Panc1 (cell line): ENCODE measurements at places on chromosomes 6 and 20. TPM values are rescaled to one million over a fixed set of nuclear protein-coding genes. Genes with fewer than 3 reads are reported as not detected.

DNA sequence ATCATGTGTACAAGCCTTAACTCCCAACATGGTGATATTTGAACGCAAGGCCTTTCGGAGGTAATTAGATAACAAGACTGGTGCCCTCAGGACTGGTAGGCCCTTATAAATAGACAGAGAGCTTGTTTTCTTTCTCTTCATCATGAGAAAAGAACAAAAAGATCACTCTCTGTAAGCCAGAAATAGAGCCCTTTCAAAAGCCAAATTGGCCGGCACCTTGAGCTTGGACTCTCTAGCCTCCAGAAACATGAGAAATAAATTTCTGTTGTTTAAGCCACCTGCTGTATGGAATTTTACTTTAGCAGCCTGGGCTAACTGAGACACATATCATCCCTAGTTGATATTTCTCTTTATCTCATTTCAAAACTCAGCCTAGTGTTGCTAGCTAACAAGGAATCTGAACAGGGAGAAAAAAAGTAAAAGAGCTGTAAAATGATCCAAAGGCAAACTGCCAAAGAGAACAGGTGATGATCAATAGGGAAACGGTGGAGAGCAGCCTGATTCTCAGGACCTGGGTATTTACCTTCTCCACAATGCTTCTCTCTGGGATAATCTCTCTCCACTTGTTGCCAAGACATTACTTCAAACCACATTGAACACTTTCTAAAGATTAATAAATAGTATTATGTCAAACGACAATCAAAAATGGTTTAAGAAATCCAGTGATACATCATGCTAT lies 6.1 kb downstream of the COL21A1 start:
- 0 out of 2 replicates have a peak overlapping the region, but pooled peaks have one; percentile 6 for H3K27ac ChIP-seq
- H3K36me3 ChIP-seq, result no peaks in the 10 kb centered on the region
- no peaks in the 10 kb centered on the region for H3K4me1 ChIP-seq
- DNase-seq, result no peak
- H3K27me3 ChIP-seq, result no peaks in the 10 kb centered on the region

DNA sequence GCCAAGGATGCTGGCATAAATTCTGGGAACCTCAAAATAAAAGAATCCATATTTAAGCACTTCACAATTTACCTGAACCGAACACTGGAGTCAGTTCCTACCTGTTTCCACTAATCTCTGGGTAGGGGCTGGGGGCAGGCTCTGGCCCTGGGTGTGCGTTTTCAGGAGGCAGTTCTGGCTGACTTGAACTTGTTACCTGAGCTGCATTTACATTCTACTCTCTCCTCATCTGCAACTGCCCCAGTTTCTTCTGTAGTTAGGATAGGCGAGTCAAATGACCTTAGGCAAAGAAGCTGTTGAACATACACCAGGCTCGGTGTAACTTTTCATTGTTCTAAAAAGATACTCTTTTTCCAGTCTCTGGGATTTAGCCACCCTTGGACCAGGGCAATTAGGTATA lies 13.2 kb downstream of the CARMIL1 start:
- H3K36me3 ChIP-seq, result no peaks in the 10 kb centered on the region
- no peaks in the 10 kb centered on the region for H3K27me3 ChIP-seq
- no peak overlapping the region for H3K27ac ChIP-seq
- no peak overlapping the region for H3K4me3 ChIP-seq
- H3K4me1 ChIP-seq, result no peaks in the 10 kb centered on the region
- no peak for DNase-seq

DNA sequence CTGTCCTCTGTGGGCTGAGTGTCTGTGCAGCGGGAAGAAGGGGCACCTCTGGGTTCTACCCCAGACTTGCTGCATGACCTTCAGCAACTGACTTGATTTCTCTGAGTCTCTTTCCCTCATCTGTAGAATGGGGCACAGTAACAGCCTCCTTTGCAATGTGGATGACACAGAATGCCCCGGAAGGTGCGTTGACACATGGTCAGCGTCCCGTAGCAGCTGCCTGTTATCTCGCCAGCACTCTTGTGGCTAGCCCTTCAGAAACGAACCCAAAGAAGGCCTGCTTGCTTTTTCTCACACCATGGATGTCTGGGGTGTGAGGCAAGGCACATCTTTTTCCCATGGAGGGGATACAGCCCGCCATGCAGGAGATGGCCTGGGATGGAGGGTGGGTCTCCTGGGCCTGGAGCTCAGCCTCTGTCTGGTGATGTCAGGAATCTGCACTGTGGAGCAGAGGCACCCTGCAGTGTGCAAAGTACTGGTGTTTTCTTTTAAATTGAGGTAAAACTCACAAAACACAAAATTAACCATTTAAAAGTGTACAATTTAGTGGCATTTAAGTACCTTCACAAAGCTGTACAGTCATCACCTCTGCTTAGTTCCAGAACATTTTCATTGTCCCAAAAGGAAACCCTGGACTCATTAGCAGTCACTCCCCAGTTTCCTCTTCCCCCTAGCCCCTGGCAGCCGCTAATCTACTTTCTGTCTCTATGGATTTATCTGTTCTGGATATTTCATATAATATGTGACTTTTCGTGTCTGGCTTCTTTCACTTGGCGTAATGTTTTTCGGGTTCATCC lies 59.8 kb upstream of the FAM83D start:
- no peak for DNase-seq
- H3K4me3 ChIP-seq, result no peak overlapping the region
- no peaks in the 10 kb centered on the region for H3K27me3 ChIP-seq
- H3K27ac ChIP-seq, result no peak overlapping the region
- no peaks in the 10 kb centered on the region for H3K36me3 ChIP-seq
- no peaks in the 10 kb centered on the region for H3K4me1 ChIP-seq

Gene TBXT
- total RNA-seq, result not detected

DNA sequence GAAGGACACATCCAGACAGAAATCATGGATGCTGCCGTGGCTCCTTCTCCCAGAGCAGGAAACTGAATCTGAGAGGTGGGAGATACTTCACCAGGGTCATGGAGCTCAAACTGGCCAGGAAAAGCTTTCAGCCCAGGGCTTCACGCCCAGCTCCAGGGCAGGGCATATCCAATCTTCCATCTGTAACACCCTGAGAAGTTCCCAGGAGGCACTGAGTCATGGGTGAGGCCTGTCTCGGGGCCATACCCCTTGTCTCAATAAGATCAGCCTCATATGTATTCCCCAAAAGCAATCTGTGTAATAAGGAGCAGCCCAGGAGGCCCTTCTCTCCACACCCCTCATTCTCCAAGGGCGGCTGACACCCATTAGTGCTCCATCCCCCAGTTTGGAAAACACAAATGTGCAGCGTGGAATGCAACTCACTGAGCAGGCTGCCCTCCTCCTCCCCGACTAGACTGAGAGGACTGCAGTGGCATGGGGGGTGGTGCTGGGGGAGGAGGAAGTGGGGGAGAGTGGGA lies 439.3 kb upstream of the SULF2 start:
- no peaks in the 10 kb centered on the region for H3K27me3 ChIP-seq
- no peak overlapping the region for H3K27ac ChIP-seq
- H3K36me3 ChIP-seq, result no peaks in the 10 kb centered on the region
- no peaks in the 10 kb centered on the region for H3K4me1 ChIP-seq
- DNase-seq, result no peak
- no peak overlapping the region for H3K4me3 ChIP-seq
